ENCODE measurements at places on chromosomes 5 and 9.

DNA sequence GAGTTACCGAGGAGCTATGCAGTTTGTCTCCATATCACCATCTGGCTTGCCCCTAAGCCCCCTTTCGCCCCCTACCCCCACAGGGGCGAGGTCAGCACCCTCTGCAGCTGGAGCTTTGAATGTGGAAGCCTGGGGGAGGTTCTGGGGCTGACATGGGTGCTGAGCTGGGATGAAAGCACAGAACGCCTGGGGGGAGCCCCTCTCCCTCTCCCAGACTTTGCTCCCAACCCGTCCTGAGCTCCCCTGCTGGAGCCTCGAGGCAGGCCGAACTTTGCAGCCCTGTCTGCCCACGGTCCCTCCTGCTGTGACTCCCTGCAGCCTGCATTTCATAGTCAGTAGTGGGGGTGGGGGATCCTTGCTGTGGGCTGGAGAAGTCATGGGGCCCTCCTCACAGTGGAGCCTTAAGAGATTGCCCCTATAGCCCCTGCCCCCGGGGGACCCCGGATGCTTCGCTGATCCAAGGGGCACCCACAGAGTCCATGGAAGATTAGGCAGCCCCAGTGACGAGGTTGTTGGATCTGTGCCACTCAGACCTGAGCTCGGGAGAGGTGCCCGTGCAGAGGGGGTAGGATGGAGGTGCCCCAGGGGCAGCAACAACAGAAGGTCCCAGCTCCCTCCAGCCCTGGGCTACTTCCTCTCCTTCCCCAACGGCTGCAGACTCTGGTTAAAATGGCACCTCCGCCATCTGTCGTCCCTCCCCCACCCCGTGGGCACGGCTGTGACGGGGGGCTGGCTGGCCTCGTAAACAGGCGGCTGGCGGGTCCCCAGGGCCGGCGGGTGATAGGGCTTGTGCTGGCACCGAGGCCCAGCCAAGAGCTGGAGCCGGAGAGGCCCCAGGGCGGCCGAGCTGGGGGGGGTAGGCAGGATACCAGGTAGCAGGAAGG is 162.0 kb downstream of the C9orf50 start:
- no peak for DNase-seq

DNA sequence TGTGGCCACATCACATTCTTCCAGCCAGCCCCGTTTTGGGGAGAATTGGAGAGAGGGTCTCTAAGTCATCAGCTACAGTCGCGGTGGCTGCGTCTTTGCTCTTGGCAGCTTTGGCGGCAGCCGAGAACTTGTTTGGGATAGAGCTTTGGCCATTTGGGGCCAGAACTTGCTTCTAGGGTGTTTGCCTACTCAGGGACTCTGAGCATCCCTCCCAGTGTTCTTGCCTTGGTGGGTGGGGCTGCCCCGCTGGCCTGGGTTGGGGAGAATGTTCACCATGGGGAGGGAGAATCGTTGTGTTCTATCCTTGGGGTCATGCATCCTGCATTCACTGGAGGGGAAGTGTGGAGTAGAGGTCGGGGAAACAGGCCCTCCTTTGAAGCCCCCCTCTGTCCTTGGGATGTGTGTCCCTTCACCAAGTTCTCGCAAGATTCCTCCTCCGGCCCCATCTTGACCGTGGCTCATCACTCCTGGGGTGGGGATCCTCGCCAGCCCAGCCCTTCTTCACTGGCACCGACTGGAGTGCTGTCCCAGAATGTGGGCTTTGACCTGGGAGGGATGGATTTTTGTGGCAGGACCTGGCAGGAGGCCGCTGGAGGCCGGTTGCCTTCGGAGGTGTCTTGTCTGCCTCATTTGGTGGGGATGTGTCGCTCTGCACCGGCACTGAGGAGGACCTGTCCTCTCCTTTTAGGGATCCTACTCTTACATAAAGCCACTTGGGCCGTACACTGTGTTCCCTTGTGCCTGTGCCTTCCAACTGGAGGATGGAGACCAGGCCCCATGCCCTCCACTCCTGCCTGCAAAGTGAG is 3.5 kb downstream of the PHF2 start:
- no peak for DNase-seq

DNA sequence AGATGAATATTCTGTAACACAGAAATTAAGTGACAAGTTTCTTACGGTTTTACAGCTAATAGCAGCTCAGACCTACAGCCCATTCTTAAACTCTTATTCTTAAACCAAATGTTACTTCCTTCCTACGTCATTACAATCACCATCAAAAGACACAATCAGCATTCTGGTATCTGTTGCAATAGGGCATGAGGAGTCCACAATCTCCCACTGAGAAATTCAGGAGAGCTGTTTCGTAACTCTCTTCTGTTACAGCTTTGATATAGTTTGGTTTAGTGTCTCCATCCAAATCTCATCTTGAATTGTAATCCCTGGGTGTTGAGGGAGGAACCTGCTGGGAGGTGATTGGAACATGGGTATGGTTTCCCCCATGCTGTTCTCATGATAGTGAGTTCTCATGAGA is 163.4 kb downstream of the GAS1 start:
- DNase-seq: no peak

GRCh38 chr9:38292480-38292879 is 100.0 kb upstream of the ALDH1B1 start:
- no peak for DNase-seq

DNA sequence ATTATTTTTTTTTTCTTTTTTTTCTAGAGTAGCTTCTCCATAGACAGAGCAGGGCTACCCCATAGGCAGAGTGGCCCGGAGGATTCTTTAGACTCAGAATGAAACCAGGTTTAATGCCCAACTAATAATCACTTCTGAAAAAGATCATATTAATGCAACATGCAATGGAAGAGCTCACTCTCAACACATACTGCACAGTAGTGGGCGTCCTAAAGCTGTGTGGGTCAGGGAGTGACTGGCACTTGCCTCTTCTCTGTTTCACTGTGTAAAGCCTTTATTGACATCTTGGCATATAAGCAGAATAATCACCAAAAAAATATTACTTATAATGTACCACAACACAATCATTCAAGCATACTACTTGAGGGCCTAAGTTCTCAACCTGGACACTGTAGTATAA is 11.1 kb downstream of the PWWP2A start:
- DNase-seq: no peak

Data from central memory CD4-positive, alpha-beta T cell (primary cell).